ENCODE measurements at places on chromosomes 2 and 18.

- DNase-seq: no peak
Observed at GRCh38 chr18:36167692-36168218, 19.5 kb upstream of the MOCOS start.

DNA sequence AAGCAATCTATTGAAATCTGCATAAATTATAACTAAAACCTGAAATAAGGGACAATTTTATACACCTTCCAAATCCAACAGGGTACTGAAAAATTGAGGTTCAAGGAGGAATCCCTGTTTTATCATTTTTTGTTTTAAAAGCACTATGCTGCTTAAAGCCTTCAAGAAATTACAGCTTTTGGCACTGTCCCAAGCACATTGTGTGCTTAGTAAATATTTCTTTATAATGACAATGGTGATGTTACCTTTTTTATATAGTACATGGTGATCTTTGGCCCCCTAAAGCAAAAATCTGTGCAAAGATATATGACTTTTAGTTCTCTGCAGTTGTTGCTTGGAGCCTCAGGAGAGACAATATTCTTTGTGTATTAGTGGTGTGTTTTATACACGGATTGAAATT lies 71.6 kb upstream of the EFEMP1 start:
- DNase-seq: no peak

GRCh38 chr2:220422676-220423075 lies 795.2 kb downstream of the SLC4A3 start:
- DNase-seq: no peak

DNA sequence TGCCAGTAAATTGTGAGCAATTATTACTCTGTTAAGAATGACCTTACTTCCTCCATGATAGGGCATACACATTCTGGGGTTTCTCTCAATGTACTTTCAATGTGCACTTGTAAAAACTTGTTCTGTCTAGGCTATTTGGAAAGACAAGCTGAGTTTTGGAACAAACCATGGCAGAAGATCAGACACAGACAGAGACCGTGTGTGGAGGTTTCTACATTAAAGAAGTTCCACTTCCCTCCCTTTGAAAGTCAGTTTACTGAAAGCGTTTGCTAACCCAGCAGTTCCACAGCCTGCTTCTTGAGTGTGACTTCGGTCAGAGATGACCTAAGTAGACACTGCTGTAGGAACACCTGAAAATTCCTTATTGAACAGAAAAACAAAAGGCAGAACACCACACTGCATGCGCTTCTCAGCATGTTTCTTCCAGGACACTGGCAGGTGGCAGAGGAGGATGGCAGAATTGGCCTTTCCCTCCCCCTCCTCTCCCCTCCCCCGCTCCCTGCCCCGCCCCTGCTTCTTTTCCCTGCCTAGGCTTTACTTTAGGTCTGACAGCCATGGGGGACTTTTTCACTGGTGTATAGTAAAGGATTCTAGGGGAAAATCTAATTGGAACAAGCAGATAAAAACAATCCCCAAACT lies 109.8 kb downstream of the NOL10 start:
- no peak for DNase-seq

- DNase-seq: no peak
Observed at GRCh38 chr2:206211657-206212255, 52.1 kb downstream of the EEF1B2 start.

DNA sequence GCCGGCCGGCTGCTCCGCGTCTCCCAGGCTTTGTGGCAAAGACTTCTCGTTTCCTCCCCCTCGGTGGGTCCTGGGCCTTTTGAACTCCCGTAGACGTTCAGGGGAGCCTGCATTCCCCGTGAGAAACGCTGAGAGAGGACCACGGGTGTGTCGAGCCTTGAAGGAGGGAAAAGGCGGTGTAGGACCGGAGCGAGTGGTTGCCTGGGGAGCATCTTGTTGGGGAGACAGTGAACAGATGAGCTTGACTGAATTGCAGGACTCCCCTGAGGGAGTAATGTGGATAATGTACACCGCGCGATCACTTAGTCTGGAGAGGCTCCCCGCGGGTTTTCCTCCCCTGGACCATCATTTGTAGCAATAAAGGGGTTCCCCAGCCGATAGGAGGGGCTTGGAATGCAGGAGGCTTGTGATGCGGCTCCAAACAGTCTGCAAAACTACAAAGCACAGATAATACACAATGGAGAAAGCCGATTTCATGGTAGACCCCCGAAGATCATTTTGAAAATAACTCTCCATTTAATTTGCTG lies 769 bp downstream of the ALMS1 start:
- no peak for DNase-seq

DNA sequence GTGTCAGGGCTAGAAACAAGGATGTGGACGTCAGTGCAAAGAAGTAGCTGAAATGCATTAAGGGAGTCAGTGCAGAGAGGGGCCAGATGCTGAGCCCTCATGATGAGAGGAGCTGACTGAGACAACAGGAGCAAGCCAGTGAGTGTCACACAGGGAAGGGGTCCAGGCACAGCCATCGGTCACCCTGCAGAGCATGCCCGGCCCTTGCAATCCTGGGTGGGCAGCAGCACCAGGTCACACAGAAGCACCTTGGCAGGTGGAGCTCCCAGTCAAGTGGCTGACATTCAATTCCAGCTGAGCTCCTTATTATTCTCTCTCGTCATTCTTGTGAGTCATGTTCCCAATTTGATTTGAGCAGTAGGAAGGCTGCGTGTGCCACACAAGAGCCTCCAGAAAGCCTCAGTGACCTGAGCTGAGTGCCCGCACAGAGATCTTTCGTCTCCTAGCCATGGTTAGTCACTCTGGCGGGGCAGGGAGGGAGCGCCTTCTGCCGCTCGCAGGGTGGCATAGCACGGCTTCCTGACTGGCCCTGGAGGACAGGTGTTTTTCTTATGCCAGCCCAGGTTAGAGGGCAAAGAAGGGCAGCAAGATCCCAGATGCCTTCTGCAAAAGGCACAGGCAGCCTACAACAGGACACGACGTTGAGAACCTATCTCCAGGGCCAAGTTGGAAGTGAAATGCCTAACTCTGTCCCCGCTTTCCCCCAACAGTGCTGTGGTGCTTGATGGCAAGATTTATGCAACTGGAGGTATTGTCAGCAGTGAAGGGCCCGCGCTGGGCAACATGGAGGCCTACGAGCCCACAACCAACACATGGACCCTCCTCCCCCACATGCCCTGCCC lies 220.9 kb downstream of the ATAD2B start:
- no peak for DNase-seq

GRCh38 chr2:189083106-189083505 lies 96.5 kb downstream of the COL5A2 start:
- DNase-seq: no peak

DNA sequence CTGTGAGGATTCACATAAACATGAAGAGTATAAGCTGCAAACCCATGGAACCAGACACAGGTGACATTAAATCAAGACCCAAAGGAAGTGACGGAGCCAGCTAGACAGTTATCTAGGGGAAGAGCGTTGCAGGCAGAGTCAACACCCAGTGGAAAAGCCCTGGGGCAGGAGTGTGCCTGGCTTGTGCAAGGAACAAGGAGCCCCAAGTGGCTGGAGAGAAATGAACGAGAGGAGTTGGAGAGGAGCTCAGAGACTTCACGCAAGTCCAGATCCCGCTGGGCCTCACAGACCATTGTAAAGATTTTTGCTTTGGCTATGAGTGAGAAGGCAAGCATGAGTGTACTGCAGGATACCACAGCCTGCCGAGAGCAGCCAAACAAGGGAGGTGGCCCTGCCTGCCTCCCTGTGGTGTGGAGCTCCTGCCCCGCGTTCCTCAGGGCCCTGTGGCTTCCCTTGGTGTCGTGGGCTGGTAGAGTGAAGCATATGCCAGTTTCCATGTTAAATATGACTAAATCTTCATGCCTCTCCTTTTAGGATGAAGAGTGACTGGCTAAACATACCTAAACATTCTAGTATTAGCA lies 88.2 kb downstream of the SP3 start:
- DNase-seq: no peak

DNA sequence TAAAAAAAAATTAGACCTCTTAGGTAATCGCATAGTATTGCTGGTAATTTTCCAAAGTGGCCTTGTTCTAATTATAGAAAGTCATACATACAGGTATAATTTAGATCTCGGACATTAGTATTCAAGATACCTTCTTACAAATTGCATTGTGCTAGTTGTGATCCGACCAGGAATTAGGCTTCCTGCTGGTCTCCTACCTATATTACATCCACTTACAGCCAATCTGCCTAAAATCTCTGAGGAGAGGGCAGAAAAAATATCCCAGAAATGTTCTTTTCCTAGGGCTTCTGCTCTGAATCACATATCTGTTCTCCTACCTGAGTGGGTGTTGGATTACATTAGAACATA lies 314.7 kb upstream of the GULP1 start:
- DNase-seq: no peak

DNA sequence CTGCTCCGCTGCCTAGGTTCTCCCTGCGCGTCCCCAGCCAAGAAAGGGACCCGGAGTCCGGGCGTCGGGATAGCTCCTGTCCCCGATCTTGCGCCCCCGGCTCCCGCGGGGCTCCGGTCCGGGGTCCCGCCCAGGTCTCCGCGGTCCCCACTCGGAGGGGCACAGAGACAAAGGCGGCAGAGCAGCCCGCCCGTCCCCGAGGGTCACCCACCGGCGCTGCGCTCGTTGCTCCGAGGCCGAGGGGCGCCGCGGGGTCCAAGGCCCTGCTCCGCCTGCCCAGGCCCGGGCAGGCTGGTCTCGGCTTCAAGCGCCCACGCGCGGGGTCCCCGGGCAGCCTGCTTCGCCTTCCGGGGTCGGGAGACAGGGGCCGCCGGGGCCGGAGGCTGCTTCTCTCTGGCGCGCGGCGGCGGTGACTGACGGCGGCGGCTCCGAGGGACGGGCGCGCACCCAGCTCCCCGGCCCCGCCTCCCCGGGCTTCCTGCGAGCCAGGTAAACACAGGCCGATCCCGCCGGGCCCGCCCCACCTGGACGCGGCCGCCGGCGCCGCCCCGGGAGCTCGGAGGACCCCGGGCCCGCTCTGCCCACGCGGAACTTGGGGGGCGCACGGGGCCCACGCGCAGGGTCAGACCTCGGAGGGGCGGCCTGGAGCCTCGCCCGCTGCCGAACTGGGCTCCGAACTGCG lies at the start of gene MBP:
Gene MBP, minus strand, starts transcription at position 415 of the 682 bp plus-strand sequence. CDS start 27,522 bp downstream, outside the sequence.
- DNase-seq: no peak

- DNase-seq: no peak
Observed at GRCh38 chr18:28338316-28338715, 161.4 kb upstream of the CDH2 start.

DNA sequence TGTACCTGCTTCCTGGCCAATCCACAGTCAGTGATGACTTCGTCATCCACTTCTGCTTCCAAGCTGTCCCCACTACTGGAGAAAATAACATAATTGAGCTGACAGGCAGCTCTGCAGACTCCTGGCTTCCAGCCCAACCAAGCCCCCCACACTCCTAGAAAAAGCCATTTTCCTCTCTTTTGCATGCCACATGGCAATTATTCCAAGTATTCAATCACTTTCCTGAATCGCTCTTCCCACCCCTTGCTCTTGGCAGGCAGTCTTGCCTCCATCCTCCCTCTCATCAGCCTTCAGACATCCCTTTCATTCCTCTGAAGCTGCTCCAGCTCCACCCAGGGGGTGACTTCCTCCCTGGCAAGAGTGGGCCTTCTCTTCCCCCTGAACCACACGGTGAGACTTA lies 14.3 kb upstream of the ST8SIA5 start:
- DNase-seq: no peak

- DNase-seq: no peak
Observed at GRCh38 chr2:6913415-6914157, 3.6 kb upstream of the RNF144A start.

GRCh38 chr2:68839260-68839833 lies 31.9 kb downstream of the BMP10 start:
- no peak for DNase-seq

- DNase-seq: no peak
Observed at GRCh38 chr18:65057439-65058083, 693.3 kb upstream of the CDH7 start.

DNA sequence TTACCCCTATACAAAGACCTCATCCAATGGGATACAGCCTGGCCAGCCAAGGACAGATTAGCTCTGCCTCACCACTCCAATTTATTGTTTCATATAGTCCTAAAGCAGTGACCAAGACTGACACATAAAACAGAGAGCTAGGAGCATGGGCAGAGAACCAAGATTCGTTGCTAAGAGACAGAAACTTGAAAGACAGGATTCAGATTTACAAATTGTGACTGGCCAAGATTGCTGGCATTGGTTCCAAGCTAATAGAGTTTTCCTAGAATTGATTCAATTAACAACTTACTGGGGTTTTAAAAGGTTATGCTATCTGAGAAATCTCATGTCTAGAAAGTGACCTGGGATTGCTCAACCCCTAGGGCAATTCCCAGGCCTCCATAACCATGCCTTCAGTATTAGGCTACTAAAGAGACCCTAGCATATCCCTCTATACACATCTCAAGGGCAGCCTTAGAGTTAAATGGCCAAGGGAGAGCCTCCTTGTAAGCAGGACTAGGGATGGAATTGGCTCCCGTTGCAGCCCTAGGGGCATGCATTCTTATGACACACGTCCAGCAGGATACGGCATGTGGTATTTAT lies 75.6 kb downstream of the ICOS start:
- no peak for DNase-seq

GRCh38 chr2:562391-563364 lies 114.5 kb downstream of the TMEM18 start:
- no peak for DNase-seq

DNA sequence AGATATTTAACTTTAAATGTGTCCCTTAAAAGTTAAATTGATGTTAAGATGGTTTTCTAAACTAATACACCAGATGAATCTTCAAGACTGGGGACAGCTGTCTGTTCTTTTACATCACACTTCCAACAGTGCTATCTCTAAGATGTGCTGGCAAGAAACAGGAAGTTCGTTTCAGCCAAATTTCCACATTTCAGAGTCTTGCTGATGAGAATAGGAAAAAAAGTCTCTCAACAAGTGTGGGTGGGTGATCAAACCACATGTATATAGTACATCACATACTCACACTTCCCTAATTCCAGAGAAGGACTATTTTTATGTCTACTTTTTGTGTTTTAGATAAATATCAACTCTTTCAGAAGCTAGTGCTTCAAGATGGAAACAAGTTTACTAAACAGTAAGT lies 1712.8 kb upstream of the TMEFF2 start:
- no peak for DNase-seq

DNA sequence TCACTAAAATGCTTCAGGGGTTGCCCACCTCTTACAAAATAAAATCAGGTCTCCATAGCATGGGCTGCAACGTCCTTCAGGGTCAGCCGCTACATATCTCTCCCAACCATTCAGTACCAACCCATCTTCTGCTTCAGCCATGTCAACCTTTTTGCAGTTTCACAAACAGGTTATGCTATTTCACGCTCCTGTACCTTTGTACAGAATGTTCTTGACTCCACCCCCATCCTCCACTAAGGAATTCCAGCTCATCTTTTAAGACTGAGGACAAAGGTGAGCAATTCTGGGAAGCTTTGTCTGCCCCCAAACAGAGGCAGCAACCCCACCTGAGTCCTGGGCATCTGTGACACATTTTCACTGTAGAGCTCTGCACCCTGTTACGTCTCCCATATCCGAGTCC lies 8.8 kb upstream of the EVA1A start:
- no peak for DNase-seq
